ENCODE measurements at places on chromosomes 5 and 9.

DNA sequence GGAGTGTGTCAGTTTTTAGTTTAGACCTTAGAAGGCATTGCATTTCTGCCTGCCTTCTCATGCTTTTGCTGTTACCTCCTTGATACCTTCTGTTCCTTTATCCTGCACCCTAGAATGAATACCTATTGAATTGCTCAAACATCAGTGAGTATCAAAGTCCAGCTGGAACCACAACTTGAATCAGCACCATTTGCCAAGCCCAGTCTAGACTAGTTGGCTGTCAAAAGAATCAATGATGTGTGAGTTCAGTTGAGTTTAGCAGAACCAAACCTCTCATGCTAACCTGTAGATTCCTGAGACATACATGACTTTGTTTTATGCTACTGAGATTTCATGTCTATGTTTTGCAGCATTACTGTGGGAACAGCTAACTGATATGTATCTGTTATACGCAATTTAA lies 116.6 kb downstream of the FAM170A start:
- H3K4me1 ChIP-seq = no peaks in the 10 kb centered on the region
- no peaks in the 10 kb centered on the region for H3K27me3 ChIP-seq
- DNase-seq = no peak
- no peak overlapping the region for H3K4me3 ChIP-seq

- H3K36me3 ChIP-seq = no peaks in the 10 kb centered on the region
- H3K27me3 ChIP-seq = no peaks in the 10 kb centered on the region
- no peak overlapping the region for H3K4me3 ChIP-seq
- DNase-seq = no peak
Measured at GRCh38 chr5:120759587-120759986, 295.5 kb downstream of the PRR16 start.

GRCh38 chr5:126358525-126358924 lies 64.7 kb upstream of the GRAMD2B start:
- no peak for DNase-seq
- H3K4me1 ChIP-seq = peaks cover 13% of the 10 kb centered on the region
- H3K27me3 ChIP-seq = no peaks in the 10 kb centered on the region
- H3K36me3 ChIP-seq = no peaks in the 10 kb centered on the region
- H3K27ac ChIP-seq = no peak overlapping the region

DNA sequence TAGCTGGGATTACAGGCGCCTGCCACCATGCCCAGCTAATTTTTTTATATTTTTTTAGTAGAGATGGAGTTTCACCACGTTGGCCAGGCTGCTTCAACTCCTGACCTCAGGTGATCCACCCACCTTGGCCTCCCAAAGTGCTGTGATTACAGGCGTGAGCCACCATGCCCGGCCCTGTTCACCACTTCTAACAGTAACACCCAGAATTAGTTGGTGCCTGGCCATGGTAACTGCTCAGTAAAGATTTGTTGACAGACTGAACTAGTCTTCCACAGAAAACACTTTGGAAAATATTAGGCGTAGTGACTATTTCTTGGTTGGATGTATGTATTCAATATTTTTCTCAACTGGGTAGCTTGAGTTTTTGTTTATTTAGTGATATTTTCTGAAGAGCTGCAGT lies 24.0 kb downstream of the TUT7 start:
- H3K27me3 ChIP-seq = no peaks in the 10 kb centered on the region
- no peak for DNase-seq
- H3K36me3 ChIP-seq = peaks cover 20% of the 10 kb centered on the region
- H3K4me3 ChIP-seq = no peak overlapping the region
- H3K4me1 ChIP-seq = peaks cover 13% of the 10 kb centered on the region

GRCh38 chr5:135568246-135568645 lies 10.5 kb downstream of the CXCL14 start:
- no peak overlapping the region for H3K27ac ChIP-seq
- no peaks in the 10 kb centered on the region for H3K27me3 ChIP-seq
- DNase-seq = no peak
- no peak overlapping the region for H3K4me3 ChIP-seq

DNA sequence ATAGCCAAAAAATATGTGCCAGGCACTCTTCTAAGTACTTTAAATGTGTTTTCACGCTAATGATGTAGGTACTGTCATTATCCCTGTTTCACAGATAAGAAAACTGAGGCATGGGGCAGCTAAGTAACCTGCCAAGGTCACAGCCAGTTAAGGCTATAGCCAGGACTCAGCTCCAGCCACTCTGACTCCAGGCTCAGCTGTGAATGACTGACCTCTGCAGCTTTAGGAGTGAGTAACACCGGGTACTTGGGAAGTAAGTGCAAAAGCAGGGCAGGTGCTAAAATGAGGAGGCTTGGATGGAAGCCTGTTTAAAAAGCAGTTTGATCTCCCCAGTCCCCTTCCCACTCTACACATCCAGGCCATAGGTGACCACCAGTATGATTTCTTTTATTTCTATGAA lies 10.6 kb upstream of the SHC3 start:
- H3K4me3 ChIP-seq = no peak overlapping the region
- H3K27me3 ChIP-seq = no peaks in the 10 kb centered on the region

- peaks cover 48% of the 10 kb centered on the region for H3K4me1 ChIP-seq
- peak overlapping the region; percentile 93 for H3K27ac ChIP-seq
- H3K36me3 ChIP-seq = no peaks in the 10 kb centered on the region
Measured at GRCh38 chr9:35516479-35516878, 26.6 kb downstream of the RUSC2 start.

- DNase-seq = no peak
- no peaks in the 10 kb centered on the region for H3K36me3 ChIP-seq
- no peaks in the 10 kb centered on the region for H3K4me1 ChIP-seq
Measured at GRCh38 chr5:105350486-105351140, 1788.0 kb upstream of the NUDT12 start.

DNA sequence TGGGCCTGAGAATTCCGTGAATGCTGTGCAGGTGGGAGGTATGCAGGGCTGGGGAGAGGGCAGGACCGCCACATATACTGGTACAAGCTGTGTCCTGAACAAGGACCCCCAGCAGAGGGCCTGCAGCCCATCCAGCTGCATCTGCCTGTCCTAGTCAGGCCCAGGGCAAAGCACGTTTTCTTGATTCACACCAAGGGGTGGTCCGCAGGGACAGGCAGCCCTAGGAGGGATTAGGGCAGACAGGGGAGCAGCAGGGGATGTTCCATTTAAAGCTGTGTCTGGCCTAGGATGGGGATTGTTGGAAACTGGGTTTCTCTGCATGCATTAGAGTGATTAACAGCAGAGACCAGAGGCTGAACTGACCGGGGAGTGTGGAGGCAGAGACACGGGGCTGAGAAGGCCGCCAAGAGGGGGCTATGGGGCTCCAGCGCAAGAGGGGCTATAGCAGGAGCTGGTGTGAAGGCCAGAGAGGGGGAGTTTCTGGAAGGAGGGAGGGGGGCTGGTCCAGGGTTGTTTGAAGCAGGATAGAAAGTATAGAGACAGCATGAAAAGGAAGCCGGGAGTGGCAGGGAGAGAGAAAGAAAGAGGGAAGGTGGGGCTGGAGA lies 2.7 kb downstream of the GRM6 start:
- H3K27me3 ChIP-seq = peaks cover 52% of the 10 kb centered on the region
- no peaks in the 10 kb centered on the region for H3K36me3 ChIP-seq
- DNase-seq = no peak
- H3K4me3 ChIP-seq = no peak overlapping the region

GRCh38 chr9:126511411-126511810 lies 102.3 kb upstream of the LMX1B start:
- H3K27ac ChIP-seq = no peak overlapping the region
- no peak overlapping the region for H3K4me3 ChIP-seq
- peaks cover 2% of the 10 kb centered on the region for H3K27me3 ChIP-seq
- DNase-seq = no peak
- peaks cover 4% of the 10 kb centered on the region for H3K4me1 ChIP-seq

- no peak for DNase-seq
- H3K27ac ChIP-seq = no peak overlapping the region
- H3K4me3 ChIP-seq = no peak overlapping the region
- no peaks in the 10 kb centered on the region for H3K27me3 ChIP-seq
- no peaks in the 10 kb centered on the region for H3K36me3 ChIP-seq
Measured at GRCh38 chr9:78592811-78593210, 295.9 kb downstream of the PSAT1 start.

- H3K4me3 ChIP-seq = no peak overlapping the region
- H3K4me1 ChIP-seq = no peaks in the 10 kb centered on the region
Measured at GRCh38 chr5:116442095-116442534, 132.5 kb downstream of the SEMA6A start.

DNA sequence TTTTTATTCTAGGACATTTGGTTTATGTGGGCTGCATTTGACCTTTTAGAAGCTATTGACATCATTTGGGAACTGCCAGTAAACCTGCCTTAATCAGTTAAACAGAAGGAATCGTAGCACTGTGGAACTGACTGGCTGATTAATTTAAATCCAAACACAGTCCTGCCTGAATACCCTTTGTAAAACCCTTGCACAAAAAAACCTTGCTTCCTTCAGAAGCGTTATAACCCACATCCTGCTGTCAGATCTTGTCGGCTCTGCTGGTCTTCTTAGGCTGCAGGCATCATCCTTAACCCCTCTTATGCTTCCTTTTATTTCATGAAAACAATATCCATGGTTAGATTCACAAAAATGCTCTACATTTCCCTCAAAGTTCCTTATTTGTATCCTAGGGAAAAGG lies 46.3 kb downstream of the PAM start:
- peaks cover 26% of the 10 kb centered on the region for H3K4me1 ChIP-seq
- H3K36me3 ChIP-seq = no peaks in the 10 kb centered on the region
- no peaks in the 10 kb centered on the region for H3K27me3 ChIP-seq
- no peak for DNase-seq

GRCh38 chr9:87729246-87729645 lies 3.3 kb downstream of the CTSL start:
- H3K27me3 ChIP-seq = no peaks in the 10 kb centered on the region
- no peak overlapping the region for H3K27ac ChIP-seq
- H3K4me1 ChIP-seq = no peaks in the 10 kb centered on the region
- no peak overlapping the region for H3K4me3 ChIP-seq

GRCh38 chr9:27292659-27293405 lies 4.1 kb downstream of the EQTN start:
- H3K27me3 ChIP-seq = no peaks in the 10 kb centered on the region
- no peaks in the 10 kb centered on the region for H3K36me3 ChIP-seq
- H3K27ac ChIP-seq = no peak overlapping the region
- no peak overlapping the region for H3K4me3 ChIP-seq

DNA sequence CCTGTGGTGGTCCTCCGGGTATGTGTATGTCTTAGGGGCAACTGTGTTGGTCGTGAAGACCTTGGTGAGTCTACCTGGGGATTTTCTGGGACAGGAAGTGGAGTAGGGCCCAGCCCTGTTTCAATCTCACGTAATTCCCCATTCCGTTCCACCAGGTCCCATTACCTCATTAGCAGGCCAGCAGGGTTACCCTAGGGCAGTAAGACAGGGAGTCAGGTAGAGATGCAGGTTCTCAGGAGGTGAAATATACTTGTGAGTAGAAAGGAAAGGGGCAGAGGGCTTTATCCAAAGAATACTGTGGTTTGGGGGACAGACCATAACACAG lies 56.5 kb downstream of the MACROH2A1 start:
- no peak for DNase-seq
- H3K36me3 ChIP-seq = peaks cover 59% of the 10 kb centered on the region
- no peaks in the 10 kb centered on the region for H3K4me1 ChIP-seq
- H3K4me3 ChIP-seq = no peak overlapping the region
- no peaks in the 10 kb centered on the region for H3K27me3 ChIP-seq

GRCh38 chr5:160479926-160480325 lies 58.3 kb downstream of the PTTG1 start:
- no peak overlapping the region for H3K27ac ChIP-seq
- no peaks in the 10 kb centered on the region for H3K27me3 ChIP-seq
- DNase-seq = no peak
- no peaks in the 10 kb centered on the region for H3K36me3 ChIP-seq
- H3K4me3 ChIP-seq = no peak overlapping the region
- no peaks in the 10 kb centered on the region for H3K4me1 ChIP-seq

DNA sequence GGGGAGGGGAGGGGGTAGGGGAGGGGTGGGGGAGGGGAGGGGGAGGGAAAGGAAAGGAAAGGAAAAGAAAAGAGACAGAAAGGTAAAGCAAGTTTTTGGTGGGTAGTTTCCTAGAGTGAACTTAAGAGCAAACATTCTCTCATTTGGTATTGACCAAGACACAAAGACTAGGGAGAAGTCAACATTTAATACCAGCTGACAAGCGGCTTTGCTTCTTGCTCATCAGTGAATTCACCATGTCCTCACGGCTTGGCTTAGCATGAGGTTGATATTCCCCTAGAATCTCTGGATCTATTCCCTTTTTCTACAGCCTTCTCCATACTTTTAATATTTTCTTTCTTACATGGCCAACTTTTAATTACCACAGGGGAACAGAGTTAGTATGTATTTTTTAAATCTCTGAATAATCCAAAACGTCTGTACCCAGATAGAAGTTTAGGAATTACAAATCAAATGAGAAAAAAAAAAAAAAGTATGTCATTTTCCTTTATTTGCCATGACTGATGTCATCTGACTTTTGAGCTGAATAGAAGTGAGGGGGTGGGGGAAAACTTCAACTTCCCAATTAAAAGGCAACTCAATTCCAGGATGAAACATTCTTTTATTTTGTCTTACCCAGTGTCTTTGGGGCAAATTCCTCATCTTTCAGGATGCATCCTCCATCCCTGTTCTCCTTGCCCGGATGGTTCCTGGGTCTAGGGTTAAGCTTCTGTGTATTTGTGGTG lies 40.1 kb upstream of the GLIS3 start:
- H3K27ac ChIP-seq = no peak overlapping the region
- no peaks in the 10 kb centered on the region for H3K36me3 ChIP-seq
- no peaks in the 10 kb centered on the region for H3K27me3 ChIP-seq
- no peaks in the 10 kb centered on the region for H3K4me1 ChIP-seq
- no peak for DNase-seq

DNA sequence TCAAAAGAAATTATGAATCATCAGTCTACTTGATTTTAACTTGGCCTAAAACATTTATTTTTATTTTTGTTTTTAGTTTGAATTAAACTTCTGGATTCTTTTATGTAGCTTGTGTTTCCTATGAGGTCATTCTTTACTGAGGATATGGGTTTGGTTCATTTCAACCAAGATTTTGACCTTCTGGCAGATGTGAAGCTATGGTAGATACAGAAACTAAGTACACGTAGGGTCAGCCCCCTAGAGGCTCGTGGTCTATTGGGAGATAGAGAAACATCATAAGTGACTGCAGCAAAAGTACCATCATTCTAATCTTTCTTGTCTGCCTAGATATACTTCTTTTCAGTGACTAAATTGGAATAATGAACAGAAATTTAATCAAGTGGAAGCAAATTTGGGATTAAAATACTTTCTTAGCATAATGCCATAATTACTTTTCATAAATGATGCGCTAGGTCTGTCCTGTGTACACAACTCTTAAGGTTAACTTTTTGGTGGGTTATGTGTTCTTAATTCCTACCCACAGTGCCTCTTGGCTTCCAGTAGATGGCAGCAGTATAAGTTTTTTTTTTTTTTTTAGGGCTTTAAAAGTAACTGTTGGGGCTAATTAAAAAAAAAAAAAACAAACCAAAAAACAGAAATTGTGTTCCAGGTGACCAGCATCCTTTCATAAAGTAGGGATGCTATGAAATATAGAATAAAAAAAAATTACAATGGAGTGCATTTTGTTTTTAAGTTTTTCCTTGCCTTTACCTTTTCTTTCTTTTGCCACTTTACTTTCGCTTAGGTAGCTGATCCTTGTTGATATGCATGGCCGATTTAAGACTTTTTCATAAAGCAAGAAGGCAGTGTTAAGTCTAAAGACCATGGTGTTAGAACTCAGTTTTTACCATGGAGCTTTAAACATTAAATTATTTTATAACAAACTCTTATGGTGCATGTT lies 49.9 kb downstream of the LRRTM2 start:
- no peak overlapping the region for H3K4me3 ChIP-seq
- peak overlapping the region; percentile 49 for H3K27ac ChIP-seq
- DNase-seq = peak; percentile 24
- peaks cover 5% of the 10 kb centered on the region for H3K4me1 ChIP-seq
- H3K36me3 ChIP-seq = peaks cover 26% of the 10 kb centered on the region
- H3K27me3 ChIP-seq = no peaks in the 10 kb centered on the region

Measured in cardiac muscle cell (in vitro differentiated cells and primary cell).